Spinal cord (tissue), 10 donors: ENCODE measurements at places on chromosomes 7 and 10. TPM values are rescaled to one million over a fixed set of nuclear protein-coding genes. Genes with fewer than 3 reads are reported as not detected.

DNA sequence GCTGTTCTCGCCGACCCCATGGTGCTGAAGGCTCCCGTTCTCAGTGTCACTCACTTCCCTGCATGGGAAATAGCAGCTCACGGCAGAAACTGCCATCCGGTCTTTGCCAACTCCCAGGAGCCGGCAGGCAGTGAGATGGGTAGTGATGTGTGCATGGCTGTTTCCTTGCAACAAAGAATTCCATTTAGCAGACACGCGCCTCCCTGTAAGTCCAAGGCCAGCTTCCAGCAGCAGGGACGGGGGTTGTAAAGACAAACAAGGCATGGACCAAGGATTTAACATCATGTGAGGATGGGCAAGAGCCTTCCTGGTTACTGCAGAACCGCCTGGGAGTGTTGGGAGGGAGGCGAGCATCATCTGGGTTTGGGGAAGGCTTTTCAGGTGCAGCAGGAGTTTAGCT lies 273.1 kb downstream of the GLRX3 start:
- no peaks in the 10 kb centered on the region for H3K27me3 ChIP-seq
- no peak overlapping the region for H3K27ac ChIP-seq
- no peaks in the 10 kb centered on the region for H3K36me3 ChIP-seq
- DNase-seq = peak; percentile 88

GRCh38 chr7:127809261-127809702 lies 157.3 kb downstream of the SND1 start:
- no peaks in the 10 kb centered on the region for H3K27me3 ChIP-seq
- DNase-seq = no peak
- peaks cover 4% of the 10 kb centered on the region for H3K4me1 ChIP-seq
- no peaks in the 10 kb centered on the region for H3K36me3 ChIP-seq

DNA sequence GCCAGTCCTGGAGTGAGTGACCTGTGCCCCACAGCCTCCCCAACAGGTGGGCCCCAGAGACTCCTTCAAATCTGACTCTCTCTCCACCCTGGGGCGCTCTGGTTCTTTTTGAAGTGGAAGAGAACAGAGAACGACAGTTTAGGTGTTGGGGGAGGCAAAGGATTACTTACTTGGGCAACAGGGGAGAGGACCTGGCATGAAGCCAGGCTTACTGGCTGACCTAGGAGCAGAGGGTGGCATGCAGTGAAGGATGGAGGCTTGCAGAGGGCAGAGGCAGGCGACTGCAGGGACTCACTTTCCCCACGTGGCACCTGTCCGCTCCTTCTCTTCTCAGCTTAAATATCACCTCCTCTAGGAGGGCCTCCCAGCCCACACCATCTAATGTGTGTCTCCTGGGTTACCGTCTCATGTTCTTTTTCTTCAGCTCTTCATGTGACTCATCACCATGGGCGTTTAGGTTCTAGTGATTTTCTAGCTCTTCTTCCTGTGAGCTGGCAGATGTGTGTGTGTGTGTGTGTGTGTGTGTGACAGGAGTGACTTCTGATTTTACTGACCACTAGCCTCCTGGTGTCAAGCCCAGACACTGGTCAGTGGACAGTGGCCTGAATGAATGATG lies 15.5 kb downstream of the LZTS2 start:
- no peak for DNase-seq
- peaks cover 35% of the 10 kb centered on the region for H3K27me3 ChIP-seq
- H3K36me3 ChIP-seq = peaks cover 2% of the 10 kb centered on the region
- no peak overlapping the region for H3K27ac ChIP-seq

The PPP1R9A gene
- total RNA-seq = 41.4 TPM

DNA sequence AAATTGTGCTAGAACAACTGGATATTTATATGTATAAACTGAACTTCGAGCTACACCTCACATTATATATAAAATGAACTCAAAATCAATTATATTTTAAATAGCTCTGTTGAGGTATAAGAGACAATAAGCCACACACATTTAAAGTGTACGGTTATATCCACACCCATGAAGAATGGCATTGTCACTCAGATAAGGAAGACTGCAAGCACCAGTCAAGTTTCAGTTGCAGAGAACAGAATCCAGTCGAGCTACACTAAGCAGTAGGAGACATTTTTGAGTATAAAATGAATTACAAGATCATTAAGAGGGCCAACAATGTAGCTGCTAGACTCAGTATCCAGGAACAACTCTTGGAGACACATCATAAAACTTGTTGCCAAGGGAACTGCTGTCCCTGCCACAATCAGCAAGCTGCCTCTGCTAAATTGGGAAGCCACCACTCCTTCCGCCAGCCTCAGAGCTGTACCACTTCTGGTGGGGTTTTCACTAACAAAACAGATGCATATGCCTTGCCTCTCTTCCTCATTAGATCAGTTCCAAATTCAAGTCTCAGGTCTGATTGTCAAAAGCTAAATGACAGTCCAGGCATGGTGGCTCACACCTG lies 19.6 kb upstream of the GPNMB start:
- no peak overlapping the region for H3K4me3 ChIP-seq
- H3K36me3 ChIP-seq = no peaks in the 10 kb centered on the region
- DNase-seq = no peak
- peaks cover 17% of the 10 kb centered on the region for H3K4me1 ChIP-seq

The ITIH5 gene
- 59.6 TPM for total RNA-seq

GRCh38 chr7:84190016-84190705 lies 4.4 kb downstream of the SEMA3A start:
- H3K4me3 ChIP-seq = no peak overlapping the region
- no peaks in the 10 kb centered on the region for H3K27me3 ChIP-seq
- H3K36me3 ChIP-seq = no peaks in the 10 kb centered on the region

The EVX1 gene
- total RNA-seq = not detected
